Left lung (tissue), 14 donors: ENCODE measurements at places on chromosomes 1 and 21. TPM values are rescaled to one million over a fixed set of nuclear protein-coding genes. Genes with fewer than 3 reads are reported as not detected.
A peak's percentile ranks its signal among the peaks of the same experiment; 100 is the strongest.

CD84 gene
- total RNA-seq: 17.2 TPM

GRCh38 chr21:23858878-23859277 lies 1748.4 kb downstream of the MRPL39 start:
- no peaks in the 10 kb centered on the region for H3K4me1 ChIP-seq
- DNase-seq: no peak
- H3K4me3 ChIP-seq: no peak overlapping the region
- H3K36me3 ChIP-seq: no peaks in the 10 kb centered on the region
- H3K27me3 ChIP-seq: no peaks in the 10 kb centered on the region
- H3K27ac ChIP-seq: no peak overlapping the region

- DNase-seq: no peak
- peak overlapping the region; percentile 19 for H3K27ac ChIP-seq
- H3K4me3 ChIP-seq: no peak overlapping the region
- H3K36me3 ChIP-seq: no peaks in the 10 kb centered on the region
- peaks cover 10% of the 10 kb centered on the region for H3K4me1 ChIP-seq
- no peaks in the 10 kb centered on the region for H3K27me3 ChIP-seq
Observed at GRCh38 chr21:43884012-43884860, 19.2 kb downstream of the AGPAT3 start.

- H3K27me3 ChIP-seq: no peaks in the 10 kb centered on the region
- no peaks in the 10 kb centered on the region for H3K36me3 ChIP-seq
- DNase-seq: no peak
- H3K27ac ChIP-seq: peak overlapping the region; percentile 50
Observed at GRCh38 chr1:15937146-15937545, 38.8 kb downstream of the ZBTB17 start.

DNA sequence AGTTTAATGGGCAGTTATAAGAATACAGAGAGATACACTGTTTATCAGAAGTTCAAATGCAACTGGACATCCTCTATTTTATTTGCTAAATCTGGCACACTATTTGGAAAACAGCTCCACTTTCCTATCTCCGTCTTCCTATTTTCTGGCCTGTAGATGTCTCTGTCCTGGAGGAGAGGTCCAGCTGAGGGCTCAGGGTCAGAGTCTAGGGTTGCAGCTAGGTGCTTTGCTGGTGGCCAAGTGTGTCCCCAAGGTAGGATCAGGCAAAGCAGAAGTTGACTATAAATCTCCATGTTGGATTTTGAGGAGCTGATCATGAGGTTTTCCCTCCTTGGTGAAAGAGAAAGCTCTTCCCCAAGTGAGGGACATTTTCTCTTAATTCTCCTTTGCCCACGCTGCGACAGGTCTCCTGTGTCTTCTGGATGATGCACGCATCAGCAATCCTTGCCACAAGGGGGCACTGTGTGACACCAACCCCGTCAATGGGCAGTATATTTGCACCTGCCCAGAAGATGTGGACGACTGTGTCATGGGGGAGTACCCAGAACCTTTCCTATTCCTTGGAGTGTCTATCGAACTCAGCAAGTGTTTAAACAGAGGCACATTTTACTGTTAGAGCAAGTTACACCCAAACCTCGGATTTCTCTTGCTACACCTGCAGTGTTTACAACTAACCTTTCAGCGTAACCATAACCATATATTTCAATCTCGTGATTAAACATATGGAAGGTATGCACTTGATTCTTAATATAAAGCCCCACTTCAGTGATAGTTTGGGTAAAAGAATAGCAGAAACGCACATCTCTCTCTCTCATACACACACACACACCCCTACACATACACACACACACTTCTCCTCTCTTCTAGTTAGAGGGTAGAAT lies 10.2 kb downstream of the ADAM30 start:
- DNase-seq: no peak
- no peak overlapping the region for H3K4me3 ChIP-seq
- H3K27ac ChIP-seq: no peak overlapping the region
- H3K27me3 ChIP-seq: no peaks in the 10 kb centered on the region
- H3K4me1 ChIP-seq: no peaks in the 10 kb centered on the region
